ENCODE measurements at places on chromosomes 3 and 15. TPM values are rescaled to one million over a fixed set of nuclear protein-coding genes. Genes with fewer than 3 reads are reported as not detected.

DNA sequence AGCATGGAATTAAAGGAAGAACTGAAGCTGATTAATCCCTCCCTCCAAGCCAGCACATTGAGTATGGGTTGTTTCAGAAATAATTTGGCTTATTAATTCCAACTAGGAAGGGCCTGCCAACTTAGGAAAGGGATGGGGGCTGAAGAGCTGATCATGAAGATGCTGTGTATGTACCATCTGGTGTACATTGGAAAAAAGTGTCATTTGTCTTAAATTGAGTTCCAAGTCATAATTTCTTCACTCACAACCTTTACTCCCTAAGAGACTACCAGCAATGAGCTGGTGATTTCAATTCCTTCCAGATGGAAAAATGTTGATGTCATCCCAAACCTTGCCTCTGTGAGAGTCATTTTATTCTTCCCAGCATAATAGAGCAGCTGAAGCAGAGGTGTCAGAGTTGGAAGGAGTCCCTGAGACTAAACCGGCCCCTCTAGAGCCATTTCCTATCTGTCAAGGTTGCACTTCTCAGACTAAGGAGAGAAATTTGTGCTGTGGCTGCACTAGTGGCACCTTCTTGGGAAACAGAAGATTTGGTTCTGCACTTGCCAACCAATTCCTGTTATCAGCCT, 79.4 kb downstream of the GTPBP8 start:
- H3K4me3 ChIP-seq, result no peak overlapping the region
- H3K27ac ChIP-seq, result no peak overlapping the region
- no peaks in the 10 kb centered on the region for H3K27me3 ChIP-seq

GRCh38 chr3:129868912-129869311, 24.6 kb downstream of the TMCC1 start:
- no peak for DNase-seq
- H3K36me3 ChIP-seq, result no peaks in the 10 kb centered on the region
- H3K4me1 ChIP-seq, result peaks cover 12% of the 10 kb centered on the region
- no peak overlapping the region for H3K4me3 ChIP-seq
- no peak overlapping the region for H3K27ac ChIP-seq

GRCh38 chr3:156605686-156606605, 51.0 kb upstream of the SSR3 start:
- H3K27ac ChIP-seq, result peak overlapping the region; percentile 65
- no peaks in the 10 kb centered on the region for H3K36me3 ChIP-seq
- no peak for DNase-seq
- peak overlapping the region; percentile 41 for H3K4me3 ChIP-seq

- H3K36me3 ChIP-seq, result no peaks in the 10 kb centered on the region
- DNase-seq, result no peak
- H3K27me3 ChIP-seq, result no peaks in the 10 kb centered on the region
- peak overlapping the region; percentile 65 for H3K4me3 ChIP-seq
- peak overlapping the region; percentile 62 for H3K27ac ChIP-seq
Measured at GRCh38 chr3:12483410-12483809, 870 bp upstream of the TSEN2 start.

The CLDN18 gene
- not detected for total RNA-seq
